Esophagus squamous epithelium (tissue), 5 donors: ENCODE measurements at places on chromosomes 12 and 14.

- no peaks in the 10 kb centered on the region for H3K27me3 ChIP-seq
- DNase-seq: no peak
- H3K4me3 ChIP-seq: no peak overlapping the region
- H3K36me3 ChIP-seq: no peaks in the 10 kb centered on the region
Measured at GRCh38 chr12:131384544-131384855, 326.4 kb upstream of the SFSWAP start.

- no peak for DNase-seq
- no peak overlapping the region for H3K4me3 ChIP-seq
- peaks cover 16% of the 10 kb centered on the region for H3K27me3 ChIP-seq
- H3K4me1 ChIP-seq: peaks cover 56% of the 10 kb centered on the region
- H3K36me3 ChIP-seq: no peaks in the 10 kb centered on the region
Measured at GRCh38 chr12:55741931-55742680, 816 bp upstream of the GDF11 start.

- no peaks in the 10 kb centered on the region for H3K4me1 ChIP-seq
- H3K27ac ChIP-seq: no peak overlapping the region
- no peak for DNase-seq
- no peak overlapping the region for H3K4me3 ChIP-seq
- H3K27me3 ChIP-seq: no peaks in the 10 kb centered on the region
Measured at GRCh38 chr12:88351146-88351545, 209.0 kb downstream of the TMTC3 start.

DNA sequence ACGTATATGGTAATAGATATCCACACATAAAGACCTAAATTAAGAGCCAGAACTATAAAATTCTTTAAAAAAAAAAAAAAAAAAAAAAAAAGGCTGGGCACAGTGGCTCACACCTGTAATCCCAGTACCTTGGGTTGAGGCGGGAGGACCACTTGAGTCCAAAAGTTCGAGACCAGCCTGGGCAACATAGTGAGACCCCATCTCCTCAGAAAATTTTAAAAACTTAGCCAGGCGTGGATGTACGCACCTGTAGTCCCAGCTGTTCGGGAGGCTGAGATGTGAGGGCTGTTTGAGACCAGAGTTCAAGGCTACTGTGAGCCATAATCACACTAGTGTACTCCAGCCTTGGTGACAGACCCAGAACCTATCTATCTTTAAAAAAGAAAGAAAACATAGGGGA is 4.3 kb downstream of the BTBD7 start:
- no peaks in the 10 kb centered on the region for H3K27me3 ChIP-seq
- no peak overlapping the region for H3K27ac ChIP-seq
- peaks cover 18% of the 10 kb centered on the region for H3K4me1 ChIP-seq
- no peak overlapping the region for H3K4me3 ChIP-seq
- no peak for DNase-seq
- no peaks in the 10 kb centered on the region for H3K36me3 ChIP-seq

DNA sequence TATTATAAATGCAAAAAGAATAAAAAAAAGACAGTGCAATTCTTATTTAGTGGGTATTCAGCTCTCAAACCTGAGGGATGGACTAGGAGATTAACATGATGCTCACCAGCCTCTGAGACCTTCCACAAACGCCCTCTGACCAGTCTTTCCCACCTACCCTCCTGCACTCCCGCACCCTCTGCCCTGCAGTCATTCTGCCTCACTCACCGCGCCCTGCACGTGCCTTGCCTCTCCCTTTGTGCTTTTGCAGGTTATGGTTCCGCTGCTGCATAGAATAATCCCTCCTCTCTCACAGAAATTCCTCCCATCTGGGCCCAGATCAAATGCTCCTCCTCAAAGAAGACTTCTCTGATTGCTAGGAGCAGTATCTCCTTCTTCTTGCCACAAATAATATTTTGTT is 28.5 kb upstream of the TMCC3 start:
- H3K4me1 ChIP-seq: peaks cover 28% of the 10 kb centered on the region
- no peak for DNase-seq
- no peaks in the 10 kb centered on the region for H3K36me3 ChIP-seq
- H3K27me3 ChIP-seq: no peaks in the 10 kb centered on the region

- H3K36me3 ChIP-seq: peaks cover 2% of the 10 kb centered on the region
- H3K27me3 ChIP-seq: no peaks in the 10 kb centered on the region
- DNase-seq: no peak
- H3K4me1 ChIP-seq: no peaks in the 10 kb centered on the region
- no peak overlapping the region for H3K27ac ChIP-seq
Measured at GRCh38 chr14:64035143-64035542, 182.3 kb downstream of the SYNE2 start.

- no peaks in the 10 kb centered on the region for H3K36me3 ChIP-seq
- H3K27me3 ChIP-seq: no peaks in the 10 kb centered on the region
- H3K4me1 ChIP-seq: no peaks in the 10 kb centered on the region
- no peak overlapping the region for H3K4me3 ChIP-seq
- peak overlapping the region; percentile 50 for H3K27ac ChIP-seq
Measured at GRCh38 chr14:35285168-35286002, 6.8 kb upstream of the PSMA6 start.

GRCh38 chr12:73677520-73678291 is 859.9 kb upstream of the ATXN7L3B start:
- no peaks in the 10 kb centered on the region for H3K36me3 ChIP-seq
- H3K4me1 ChIP-seq: no peaks in the 10 kb centered on the region
- no peaks in the 10 kb centered on the region for H3K27me3 ChIP-seq
- no peak overlapping the region for H3K27ac ChIP-seq
- no peak overlapping the region for H3K4me3 ChIP-seq
- no peak for DNase-seq

- no peaks in the 10 kb centered on the region for H3K36me3 ChIP-seq
- no peak overlapping the region for H3K4me3 ChIP-seq
- DNase-seq: no peak
Measured at GRCh38 chr12:34396006-34396860, 373.9 kb downstream of the ALG10 start.

DNA sequence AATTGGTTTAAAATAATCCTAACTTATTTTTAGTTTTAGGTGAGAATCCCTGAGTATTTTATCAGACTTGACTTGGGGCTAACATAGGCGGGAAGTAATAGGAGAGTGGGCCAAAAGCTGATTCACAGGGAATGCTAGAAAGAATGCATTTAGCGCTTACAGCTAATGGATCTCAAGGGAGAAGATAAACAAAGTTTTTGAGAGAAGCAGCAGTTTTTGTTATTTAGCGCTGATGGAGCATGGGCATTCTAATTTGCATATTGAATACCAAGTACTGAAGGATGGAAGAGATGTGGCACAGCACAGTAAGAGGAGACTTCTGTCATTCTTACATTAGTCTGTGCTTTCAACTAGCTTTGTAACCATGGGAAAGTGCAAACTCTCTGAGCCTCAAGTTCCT is 436.0 kb upstream of the FBXO33 start:
- H3K4me3 ChIP-seq: no peak overlapping the region
- no peak for DNase-seq
- no peak overlapping the region for H3K27ac ChIP-seq

DNA sequence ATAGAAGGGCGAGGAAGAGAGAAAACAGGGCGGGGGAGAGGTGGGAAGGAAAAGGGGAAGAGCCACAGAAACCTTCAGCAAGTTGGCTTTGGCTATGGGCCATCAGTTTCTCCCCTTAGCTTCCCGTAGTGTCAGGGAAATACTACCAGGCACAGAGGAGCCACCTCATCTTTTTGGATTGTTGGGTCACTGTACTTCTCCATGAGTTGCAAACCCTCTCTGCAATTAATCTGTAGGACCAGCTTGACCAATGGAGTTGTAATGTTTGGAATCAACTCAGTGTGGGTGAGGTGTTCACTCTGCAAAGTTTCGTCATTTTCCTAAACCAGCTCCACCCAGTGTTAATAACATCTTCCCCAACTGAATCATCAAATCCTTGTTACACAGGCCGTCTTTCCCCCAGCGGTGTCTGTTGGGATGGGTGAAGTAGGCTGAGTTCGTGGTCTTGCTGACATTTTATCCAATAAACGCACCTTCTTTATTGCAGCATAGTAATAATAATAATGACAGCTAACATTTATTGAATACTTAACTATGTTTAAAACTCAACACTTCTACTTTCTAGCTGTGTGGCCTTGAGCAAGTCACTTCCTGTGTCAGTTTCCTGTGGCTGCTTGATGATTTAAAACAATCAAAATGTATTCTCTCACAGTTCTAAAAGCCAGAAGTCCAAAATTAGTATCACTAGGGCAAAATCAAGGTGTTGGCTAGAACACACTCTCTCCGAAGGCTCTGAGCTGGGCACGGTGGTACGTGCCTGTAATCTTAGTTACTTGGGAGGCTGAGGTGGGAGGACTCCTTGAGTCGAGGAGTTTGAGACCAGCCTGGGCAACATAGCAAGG is 8.1 kb upstream of the GLTP start:
- H3K4me3 ChIP-seq: no peak overlapping the region
- peak overlapping the region; percentile 98 for H3K27ac ChIP-seq
- no peak for DNase-seq
- H3K36me3 ChIP-seq: no peaks in the 10 kb centered on the region
- H3K27me3 ChIP-seq: no peaks in the 10 kb centered on the region

DNA sequence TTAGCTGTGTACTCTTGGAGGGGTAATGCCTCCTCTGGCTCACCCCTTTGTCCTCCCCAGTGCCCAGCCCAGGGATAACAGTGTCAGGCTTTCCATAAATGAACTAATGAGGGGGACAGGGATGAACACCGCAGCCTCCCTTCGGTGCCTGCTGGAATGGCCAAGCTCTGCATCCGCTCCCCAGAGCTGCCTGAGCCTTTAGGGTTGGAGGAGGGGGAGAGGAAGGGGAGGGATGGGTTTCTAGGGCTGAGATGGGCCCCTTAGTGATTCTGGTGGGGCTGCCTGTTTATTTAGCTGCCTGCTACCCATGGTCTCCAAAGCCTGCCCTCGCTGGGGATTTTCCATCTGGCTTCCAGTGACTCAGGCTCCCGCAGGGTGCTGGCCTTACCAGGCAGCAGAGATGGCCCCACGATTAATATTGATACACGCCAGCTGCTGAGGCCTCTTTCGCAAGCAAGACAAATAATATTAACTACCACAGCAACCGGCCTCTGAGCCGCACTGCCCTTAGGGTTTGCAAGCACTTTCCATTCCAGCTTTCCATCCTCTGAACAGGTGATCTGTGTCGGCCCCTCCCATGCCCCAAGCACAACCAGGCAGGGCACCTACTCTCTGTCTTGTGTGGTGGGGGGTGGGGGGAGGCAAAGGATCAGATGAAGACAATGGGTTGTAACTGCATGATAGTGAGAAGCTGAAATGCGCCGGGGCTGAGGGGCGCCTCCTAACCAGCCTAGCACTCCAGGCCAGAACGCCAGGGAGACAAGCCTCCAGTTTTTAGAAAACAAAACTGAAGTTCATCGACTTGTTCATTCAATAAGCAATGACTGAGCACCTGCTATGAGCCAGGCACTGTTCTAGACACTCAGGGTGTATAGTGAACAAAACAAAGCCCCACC is 56.7 kb downstream of the C14orf132 start:
- no peaks in the 10 kb centered on the region for H3K36me3 ChIP-seq
- no peak overlapping the region for H3K4me3 ChIP-seq
- H3K4me1 ChIP-seq: peaks cover 13% of the 10 kb centered on the region
- no peak for DNase-seq

DNA sequence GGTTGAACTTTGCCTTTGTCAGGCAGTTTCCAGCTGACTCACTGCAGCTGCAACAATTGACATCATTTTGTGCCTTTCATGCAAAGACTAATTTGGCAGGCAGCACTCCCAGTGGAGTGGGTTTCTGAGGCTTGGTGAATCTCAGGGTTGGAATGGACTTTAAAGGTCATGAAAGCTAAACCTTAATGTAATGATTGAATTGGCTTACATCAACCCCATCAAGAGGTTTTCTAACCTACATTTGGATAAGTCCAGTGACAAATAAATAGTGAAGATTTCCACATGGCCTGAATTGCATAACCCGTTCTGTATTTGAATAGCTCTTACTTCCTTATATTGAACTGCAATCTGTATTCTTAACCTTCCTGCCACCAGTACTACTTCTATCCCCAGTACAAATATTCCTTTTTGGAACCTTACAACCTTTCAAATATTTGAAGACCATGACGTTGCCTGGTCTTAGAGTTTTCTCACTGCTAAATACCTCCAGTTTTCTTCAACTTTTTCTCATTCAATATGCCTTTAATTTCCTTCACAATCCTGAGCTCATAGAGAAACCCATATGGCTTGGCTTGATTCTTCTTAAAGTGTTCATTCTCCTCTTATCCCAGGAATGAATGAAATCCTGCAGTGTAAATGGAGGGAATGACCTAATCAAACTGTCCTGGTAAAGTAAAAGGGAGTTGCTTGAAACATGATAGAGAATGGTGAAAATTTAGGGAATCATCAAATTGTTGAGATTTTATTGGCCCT is 168.1 kb upstream of the NOVA1 start:
- H3K4me3 ChIP-seq: no peak overlapping the region
- no peaks in the 10 kb centered on the region for H3K36me3 ChIP-seq
- no peak for DNase-seq
- no peak overlapping the region for H3K27ac ChIP-seq

DNA sequence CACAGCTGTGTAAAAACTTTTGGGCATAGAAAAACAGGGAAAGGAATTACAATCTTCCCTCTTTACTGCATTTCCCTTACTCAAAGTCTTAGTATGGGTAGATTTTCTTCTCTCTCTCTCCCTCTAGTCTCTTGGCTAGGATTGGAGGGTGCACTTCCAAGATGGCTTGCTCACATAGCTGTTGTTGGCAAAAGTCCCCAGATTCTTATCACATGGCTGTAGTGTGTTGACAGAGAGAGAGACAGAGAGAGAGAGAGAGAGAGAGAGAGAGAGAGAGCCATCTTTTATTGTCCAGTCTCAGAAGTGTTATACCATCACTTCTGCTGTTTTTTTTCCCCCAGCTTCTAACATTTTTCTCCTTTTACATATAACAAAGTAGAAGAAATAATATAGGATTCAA is 6.3 kb upstream of the OR4E2 start:
- H3K4me3 ChIP-seq: no peak overlapping the region
- no peak overlapping the region for H3K27ac ChIP-seq
- H3K4me1 ChIP-seq: no peaks in the 10 kb centered on the region
- DNase-seq: no peak
- H3K27me3 ChIP-seq: no peaks in the 10 kb centered on the region

GRCh38 chr12:80580254-80580653 is 127.2 kb upstream of the MYF6 start:
- H3K36me3 ChIP-seq: no peaks in the 10 kb centered on the region
- DNase-seq: no peak
- no peaks in the 10 kb centered on the region for H3K27me3 ChIP-seq
- H3K4me3 ChIP-seq: no peak overlapping the region

- H3K27ac ChIP-seq: no peak overlapping the region
- H3K4me1 ChIP-seq: no peaks in the 10 kb centered on the region
- no peaks in the 10 kb centered on the region for H3K27me3 ChIP-seq
- DNase-seq: no peak
- H3K36me3 ChIP-seq: peaks cover 80% of the 10 kb centered on the region
Measured at GRCh38 chr12:124464830-124465229, 102.6 kb downstream of the NCOR2 start.
